T-helper 2 cell treated with Interferon-gamma antibody and Interleukin-4, amounts not matched to agents 5 μg/mL and 100 μg/mL, for 36 hours (primary cell): ENCODE measurements at places on chromosomes 1 and 21.

GRCh38 chr1:161069241-161069640 lies 450 bp downstream of the ARHGAP30 start:
- H3K27me3 ChIP-seq: no peaks in the 10 kb centered on the region
- DNase-seq: no peak
- peak overlapping the region; percentile 100 for H3K27ac ChIP-seq

DNA sequence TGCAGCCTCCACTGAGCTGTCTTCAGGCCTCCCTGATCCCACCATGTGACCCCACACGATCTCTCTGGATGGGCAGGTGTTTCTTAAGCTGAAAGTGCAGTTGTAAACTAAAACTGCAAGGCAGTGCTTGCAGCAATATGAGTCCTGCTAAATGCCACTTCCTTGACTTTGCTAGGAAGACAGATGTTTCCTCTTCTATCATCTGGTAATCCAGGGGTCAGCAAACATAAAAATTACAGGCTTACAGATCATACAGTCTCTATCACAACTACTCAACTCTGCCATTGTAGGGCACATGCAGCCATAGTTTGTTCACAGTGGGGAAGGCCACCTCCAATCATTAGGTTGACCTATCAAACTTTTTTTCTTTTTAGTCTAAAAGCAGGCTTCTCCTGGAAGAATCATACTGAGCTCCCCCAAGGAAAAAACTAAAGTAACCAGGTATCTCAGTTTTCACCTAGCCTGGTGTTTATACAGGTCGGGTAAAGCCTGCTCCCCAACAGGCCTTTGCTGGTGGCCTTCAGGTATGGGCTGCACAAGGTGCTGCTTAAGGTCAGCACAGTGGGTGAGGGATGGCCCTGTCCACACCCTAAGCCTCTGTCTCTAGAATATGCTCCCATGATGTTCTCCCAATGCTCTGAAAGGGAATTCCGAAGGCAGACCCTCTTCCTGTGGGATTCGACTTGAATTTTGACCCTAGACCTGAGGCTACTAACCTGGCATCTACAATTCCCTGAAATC lies 10.8 kb downstream of the ABCA4 start:
- peaks cover 4% of the 10 kb centered on the region for H3K4me1 ChIP-seq
- H3K4me3 ChIP-seq: no peak overlapping the region
- DNase-seq: no peak
- H3K36me3 ChIP-seq: no peaks in the 10 kb centered on the region
- no peak overlapping the region for H3K27ac ChIP-seq

DNA sequence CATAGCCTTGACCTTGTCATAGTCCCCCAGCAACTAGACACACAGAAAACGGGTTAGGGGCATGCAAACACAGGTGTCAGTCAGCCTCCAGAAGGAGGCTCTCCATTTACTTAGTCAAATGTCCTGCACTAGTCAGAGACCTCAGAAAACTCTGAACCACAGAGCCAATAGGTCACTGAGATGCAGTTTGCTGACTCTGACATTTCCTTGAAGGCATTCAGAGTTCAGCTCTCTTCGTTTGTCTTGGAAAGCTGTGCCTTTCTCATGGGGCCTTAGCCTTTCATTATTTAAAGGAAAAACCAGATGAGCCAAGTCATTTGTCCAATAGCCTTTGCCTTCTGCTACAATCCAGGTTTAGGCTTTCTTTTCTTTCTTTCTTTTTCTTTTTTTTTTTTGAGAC lies 3.5 kb downstream of the OLFML2B start:
- H3K4me3 ChIP-seq: no peak overlapping the region
- no peak overlapping the region for H3K27ac ChIP-seq
- peaks cover 26% of the 10 kb centered on the region for H3K27me3 ChIP-seq

DNA sequence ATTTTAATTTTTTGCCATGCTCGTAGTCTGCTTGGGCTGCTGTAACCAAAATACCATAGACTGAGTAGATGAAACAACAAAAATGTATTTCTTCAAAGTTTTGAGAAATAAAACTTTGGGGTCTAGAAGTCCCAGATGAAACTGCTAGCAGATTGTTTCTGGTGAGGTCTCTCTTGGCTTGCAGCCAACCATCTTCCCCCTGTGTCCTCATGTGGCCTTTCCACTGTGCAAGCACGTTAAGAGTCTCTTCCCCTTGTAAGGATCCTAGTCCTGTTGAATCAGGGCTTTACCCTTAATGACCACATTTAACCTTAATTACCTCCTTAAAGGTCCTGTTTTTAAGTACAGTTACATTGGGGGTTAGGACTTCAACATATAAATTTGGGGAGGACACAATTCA lies 86.6 kb downstream of the PTBP2 start:
- no peak for DNase-seq
- H3K27ac ChIP-seq: no peak overlapping the region
- peaks cover 4% of the 10 kb centered on the region for H3K4me1 ChIP-seq
- no peaks in the 10 kb centered on the region for H3K27me3 ChIP-seq
- no peak overlapping the region for H3K4me3 ChIP-seq
- peaks cover 44% of the 10 kb centered on the region for H3K36me3 ChIP-seq

GRCh38 chr1:41349361-41350054 lies 11.7 kb upstream of the FOXO6 start:
- H3K4me1 ChIP-seq: peaks cover 2% of the 10 kb centered on the region
- H3K27ac ChIP-seq: no peak overlapping the region
- DNase-seq: no peak

DNA sequence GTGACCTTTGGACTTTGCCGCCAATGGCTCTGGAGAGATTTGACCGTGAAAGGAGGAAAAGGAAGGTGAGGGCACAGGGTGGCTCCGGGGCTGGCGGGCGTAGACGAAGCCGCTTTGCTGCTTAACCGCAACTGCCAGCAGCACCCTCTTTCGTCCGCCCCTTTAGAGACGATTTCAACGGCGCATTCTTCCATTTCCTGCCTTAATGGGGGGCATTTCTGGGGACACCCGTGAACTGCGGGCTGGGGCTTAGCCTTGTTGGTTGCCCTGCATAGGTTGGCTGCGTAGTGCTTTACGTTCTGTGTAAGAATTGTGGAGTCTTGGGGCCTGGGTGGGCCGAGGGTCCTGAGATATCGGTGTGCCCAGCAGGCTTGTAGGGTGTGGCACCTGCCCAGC lies 6.7 kb upstream of the NPHP4 start:
- H3K4me1 ChIP-seq: peaks cover 10% of the 10 kb centered on the region
- H3K27me3 ChIP-seq: no peaks in the 10 kb centered on the region
- DNase-seq: no peak
- no peak overlapping the region for H3K4me3 ChIP-seq
- peaks cover 2% of the 10 kb centered on the region for H3K36me3 ChIP-seq
- H3K27ac ChIP-seq: no peak overlapping the region

DNA sequence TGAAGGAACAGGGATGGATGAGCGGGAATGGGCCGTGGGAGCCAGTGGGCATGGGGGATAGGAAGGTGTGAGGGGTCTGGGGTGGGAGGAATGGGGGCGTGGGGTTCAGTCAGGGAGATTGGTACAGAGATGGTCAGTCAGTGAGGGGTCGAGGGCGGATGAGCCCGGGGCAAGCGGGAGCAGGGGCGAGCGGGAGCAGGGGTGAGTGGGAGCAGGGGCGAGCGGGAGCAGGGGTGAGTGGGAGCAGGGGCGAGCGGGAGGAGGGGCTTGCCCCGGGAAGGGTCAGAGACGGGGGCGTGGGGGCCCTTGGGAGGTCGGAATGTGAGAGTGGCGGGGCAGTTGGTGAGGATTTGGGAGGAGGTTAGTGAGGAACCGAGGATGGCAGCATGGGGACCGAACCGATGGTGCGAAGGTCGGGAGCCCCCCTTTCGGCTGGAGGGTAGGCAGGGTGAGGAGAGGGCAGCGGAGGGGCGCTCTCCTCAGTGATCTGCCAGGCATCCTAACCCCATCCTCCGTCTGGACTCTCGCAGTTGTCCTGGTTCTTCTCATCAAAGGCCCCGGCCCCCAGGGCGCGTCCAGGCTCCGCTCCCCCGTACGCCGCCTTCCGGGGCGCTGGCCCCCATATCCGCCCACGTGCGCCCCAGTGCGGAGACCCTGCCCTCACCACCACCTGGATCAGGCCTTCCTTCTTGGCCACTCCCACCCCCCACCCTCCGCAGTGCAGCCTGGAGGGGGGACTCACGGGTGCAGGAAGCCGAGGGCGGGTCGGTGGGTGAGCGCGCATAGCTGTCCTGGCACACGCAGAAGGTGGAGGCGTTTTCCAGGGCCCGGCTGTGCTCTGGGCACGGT lies 11.2 kb downstream of the EPHA10 start:
- H3K4me3 ChIP-seq: peak overlapping the region; percentile 58
- no peak for DNase-seq
- H3K27ac ChIP-seq: no peak overlapping the region
- H3K27me3 ChIP-seq: peaks cover 31% of the 10 kb centered on the region
- H3K36me3 ChIP-seq: no peaks in the 10 kb centered on the region
- no peaks in the 10 kb centered on the region for H3K4me1 ChIP-seq
